ENCODE measurements at places on chromosomes 13 and 19.

DNA sequence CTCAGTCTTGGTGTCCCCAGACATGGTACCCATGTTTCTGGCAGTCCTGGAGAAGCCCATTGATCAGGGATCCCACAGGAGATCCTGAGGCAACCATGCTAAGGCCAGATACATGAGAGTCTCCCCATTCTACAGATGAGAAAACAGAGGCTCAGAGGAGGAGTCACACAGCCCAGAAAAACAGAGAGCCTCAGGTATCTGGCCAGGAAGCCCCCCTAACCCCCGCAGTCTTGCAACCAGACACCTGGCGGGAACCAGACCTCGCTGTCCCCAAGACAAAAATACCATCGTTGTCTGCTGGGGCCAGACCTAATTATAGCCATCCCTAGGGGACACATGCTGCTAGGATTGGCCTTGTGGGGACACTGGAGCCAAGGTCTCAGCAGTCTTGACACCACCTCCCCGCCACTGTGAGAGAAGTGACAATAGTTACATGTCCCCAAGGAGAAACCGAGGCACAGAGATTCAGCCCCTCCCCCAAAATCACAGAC lies 1.6 kb upstream of the PDE4C start:
- DNase-seq = no peak

DNA sequence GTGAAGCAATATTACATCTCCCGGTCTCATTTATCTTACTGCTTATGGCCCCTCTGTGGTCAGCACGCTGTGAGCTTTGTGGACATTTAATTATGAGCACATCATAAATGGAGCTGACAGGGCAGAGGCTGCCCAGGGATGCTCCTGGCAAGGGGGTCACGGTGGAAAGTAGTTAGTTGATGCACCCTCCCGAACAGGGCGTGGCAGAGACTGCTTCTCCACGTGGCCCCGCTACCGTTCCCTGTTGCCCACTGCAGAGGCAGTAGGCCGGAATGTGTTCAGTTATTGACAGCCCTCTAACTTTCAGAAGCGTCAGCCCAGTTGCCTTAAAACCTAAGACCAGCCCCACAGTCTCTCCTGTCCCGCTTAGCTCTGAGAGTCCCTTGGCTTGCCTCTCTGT lies 180.3 kb upstream of the ZNF507 start:
- DNase-seq = no peak

DNA sequence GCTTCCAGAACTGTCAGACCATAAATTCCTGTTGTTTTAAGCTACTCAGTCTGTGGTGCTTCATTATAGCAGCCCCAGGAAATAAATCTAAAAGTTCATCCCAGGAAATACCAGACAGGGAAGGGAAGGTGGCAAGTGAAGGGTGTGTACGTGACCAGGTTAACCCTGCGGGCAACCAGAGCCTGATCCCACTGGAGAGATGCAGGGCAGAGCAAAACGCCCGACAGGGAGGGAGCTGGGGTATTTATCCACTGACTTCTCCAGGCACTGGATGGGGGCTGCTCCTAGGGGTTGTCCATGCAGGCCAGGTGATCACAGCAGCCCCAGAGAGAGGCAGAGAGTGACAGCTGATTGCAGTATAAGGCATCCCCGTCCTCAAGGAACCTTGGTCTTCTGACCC lies 150.9 kb downstream of the CACNA1A start:
- no peak for DNase-seq

- DNase-seq = no peak
Measured at GRCh38 chr19:47067215-47067847, 18.9 kb upstream of the TMEM160 start.

DNA sequence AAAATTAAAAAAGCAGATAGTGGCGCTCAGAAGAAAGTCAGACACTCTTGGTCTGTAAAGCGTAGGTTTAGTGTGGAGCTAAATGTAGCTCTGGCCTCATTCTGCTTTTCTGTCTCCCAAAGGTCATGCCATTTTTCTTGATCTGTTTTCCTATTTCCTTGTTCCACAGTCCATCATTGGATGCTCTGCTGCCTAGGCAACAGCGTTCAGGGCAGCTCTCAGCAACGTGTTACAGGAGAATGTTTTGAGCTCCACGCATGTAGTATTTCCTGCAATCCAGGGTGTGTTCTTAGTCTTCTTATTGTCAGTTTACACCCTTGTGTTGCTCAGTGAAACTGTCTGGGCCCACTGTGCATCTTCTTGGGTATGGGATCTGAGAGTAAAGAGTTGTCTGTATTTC lies 46.0 kb upstream of the PCDH8 start:
- DNase-seq = no peak
